Activated naive CD4-positive, alpha-beta T cell treated with anti-CD3 and anti-CD28 coated beads for 36 hours (primary cell): ENCODE measurements at places on chromosomes 6 and 20.

- no peak for DNase-seq
These were observed 600.0 kb downstream of the QKI start for GRCh38 chr6:164014346-164015087.

GRCh38 chr20:59018817-59019216, 412 bp upstream of the TUBB1 start:
- DNase-seq: no peak

- no peak for DNase-seq
These were observed 27.4 kb downstream of the TGM6 start for GRCh38 chr20:2408111-2408510.

DNA sequence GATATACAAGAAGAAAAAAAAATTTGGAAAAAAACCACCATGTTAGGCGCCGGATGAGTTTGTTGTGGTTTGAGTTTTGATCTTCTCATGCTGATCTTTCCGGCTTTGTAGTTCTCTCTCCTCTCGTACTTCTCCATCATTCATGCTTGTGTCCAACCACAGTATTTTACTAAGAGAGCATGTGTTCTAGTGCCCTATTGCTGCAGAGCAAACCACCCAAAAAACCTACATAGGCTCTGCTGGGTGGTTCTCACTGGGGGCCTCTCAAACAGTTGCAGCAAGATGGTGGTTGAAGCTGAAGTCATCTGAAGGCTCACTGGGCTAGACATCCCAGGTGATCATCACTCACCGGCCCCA, 404.2 kb downstream of the PLCB1 start:
- DNase-seq: no peak

DNA sequence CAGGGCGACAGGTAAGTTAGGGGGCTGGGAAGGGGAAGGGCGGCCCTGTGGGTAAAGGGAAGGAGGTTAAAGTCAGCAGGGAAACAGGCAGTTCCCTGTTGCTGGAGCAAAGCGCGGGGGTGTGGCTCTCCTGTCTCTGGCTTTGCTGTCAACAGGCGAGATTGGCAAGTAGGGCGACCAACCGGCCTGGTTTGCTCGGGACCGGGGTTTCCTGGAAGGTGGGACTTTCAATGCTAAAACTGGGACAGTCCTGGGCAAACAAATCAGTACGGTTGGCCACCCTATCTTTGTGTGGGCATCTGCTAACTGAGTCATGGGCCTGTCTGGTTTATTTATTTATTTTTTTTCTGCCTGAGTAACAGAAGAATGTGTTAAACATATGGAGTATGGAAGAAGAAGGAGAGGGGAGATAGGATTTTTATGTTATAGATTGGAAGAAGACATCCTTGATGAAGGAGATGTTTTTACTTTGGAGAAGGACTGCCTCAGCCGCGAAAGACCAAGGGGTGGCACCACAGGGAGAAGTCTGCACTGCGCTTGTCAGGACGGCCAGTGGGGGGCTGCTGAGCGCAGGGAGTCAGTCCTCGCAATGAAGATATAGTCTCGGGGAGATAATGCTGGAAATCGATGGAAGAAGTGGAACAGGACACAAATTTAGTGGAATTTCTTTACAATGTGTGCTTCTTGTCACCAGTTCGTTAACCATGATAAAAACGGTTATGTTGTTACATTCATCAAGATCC, 43.4 kb upstream of the ESR1 start:
- DNase-seq: peak; percentile 60

DNA sequence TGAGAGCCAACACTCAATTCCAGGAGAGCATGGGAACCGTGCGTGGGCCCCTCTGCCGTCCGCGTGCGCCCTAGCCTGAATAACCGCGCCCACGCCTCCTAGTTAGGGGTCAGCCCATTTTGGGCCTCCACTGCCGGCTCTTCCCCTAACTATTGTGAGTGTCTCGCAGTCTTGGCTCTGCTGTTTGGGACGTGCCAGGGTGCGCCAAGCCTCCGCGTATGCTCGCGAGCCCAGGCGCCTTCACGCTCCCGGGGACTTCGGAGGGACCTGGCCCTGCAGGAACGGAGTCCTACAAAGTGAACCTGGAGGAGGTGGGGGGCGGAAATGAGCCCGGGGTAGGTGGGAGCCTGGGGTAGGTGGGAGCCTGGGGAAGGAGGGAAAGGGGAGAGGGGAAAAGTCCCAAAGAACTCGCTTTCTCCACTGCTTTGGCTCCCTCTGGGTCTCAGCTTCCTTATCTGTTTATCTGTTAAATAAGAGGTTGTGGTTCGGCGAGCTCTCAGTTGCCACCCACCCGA, 873 bp upstream of the GCM2 start:
- no peak for DNase-seq

DNA sequence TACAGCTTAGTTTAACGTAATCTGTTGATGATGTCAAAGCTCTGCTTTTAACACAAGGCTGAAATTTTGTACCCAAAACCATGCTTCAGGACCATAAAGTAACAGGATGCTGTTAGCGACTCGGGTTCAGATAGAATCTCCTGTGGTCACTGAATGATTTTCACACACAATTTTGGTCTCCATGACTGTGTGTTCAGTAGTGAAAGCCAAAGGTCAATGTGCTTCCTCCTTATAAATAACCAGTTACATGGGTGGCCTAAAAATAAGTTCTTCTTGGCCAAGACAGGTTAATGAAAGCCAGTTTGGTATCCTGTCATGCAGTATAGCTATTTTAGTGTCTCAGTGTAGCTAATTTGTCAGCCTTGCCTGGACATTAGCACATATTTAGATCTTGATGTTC, 19.1 kb upstream of the LOC128125822 start:
- no peak for DNase-seq

GRCh38 chr20:57076152-57076652, 190.2 kb downstream of the BMP7 start:
- DNase-seq: no peak
